ENCODE measurements at places on chromosomes 7 and 10.
A peak's percentile ranks its signal among the peaks of the same experiment; 100 is the strongest.

- DNase-seq, result no peak
These were observed 587.0 kb downstream of the SDK1 start for GRCh38 chr7:3888096-3888495.

DNA sequence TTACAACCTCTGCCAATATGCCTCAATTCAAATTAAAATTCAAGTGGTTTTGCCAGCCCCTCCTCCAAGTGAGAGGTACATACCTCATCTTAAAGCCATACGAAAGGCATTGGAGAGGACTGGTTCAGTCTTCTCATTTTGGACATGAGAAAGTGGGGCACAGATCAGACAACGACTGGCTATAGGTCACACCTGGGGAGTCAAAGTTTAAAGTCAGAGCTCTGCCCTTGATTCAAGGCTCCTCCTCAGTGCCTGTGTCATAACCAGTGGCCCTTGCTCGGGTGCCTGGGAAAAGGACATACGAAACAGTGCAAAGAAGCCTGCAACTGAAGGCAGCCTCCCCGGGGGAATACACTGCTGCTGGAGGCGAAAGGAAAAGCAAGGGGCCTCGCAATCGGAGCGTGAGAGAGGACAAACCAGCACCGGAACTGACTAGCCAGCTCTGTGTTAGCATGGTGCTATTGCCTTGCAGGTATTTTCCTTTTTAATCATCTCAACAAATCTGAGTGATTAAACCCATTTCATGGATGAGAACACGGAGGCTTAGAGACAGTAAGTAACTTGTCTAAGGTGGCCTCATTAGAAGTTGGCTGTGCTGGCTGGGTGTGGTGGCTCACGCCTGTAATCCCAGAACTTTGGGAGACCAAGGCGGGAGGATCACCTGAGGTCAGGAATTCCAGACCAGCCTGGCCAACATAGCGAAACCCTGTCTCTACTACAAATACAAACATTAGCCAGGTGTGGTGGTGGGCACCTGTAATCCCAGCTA lies 1.1 kb upstream of the MTPAP start:
- no peak for DNase-seq

- no peak for DNase-seq
These were observed 18.7 kb downstream of the ZMIZ2 start for GRCh38 chr7:44767134-44767911.

- DNase-seq, result no peak
These were observed 17.3 kb downstream of the PRSS58 start for GRCh38 chr7:142240546-142240945.

- no peak for DNase-seq
These were observed 21.0 kb upstream of the C10orf90 start for GRCh38 chr10:126691456-126691855.

GRCh38 chr7:149284343-149284742 lies 22.3 kb downstream of the ZNF783 start:
- no peak for DNase-seq

DNA sequence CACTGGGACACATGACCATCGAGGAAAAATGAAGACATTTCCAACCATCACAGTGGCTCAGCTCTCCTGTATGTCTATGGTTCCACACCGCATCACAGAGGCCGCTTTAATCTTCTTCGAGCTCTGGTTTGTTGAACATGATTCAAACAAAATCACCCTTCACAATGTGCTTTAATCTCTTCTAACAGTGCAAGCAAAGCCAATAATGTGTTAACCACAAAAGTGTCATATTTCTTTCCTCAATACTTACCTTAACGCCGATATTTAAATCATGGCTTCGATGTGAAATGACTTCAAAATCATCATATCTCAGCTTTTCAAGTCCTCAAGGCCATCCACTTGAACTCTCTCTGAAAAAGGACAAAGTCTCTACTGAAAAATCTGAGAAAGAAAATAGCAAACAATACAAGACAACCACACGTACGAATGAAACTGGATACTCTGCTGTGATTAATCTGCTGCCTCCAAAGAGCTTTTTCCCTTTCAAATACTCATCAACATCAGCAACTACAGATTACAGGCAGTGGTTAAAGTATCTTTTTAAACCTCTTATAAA lies 23.0 kb upstream of the SVIL start:
- no peak for DNase-seq

DNA sequence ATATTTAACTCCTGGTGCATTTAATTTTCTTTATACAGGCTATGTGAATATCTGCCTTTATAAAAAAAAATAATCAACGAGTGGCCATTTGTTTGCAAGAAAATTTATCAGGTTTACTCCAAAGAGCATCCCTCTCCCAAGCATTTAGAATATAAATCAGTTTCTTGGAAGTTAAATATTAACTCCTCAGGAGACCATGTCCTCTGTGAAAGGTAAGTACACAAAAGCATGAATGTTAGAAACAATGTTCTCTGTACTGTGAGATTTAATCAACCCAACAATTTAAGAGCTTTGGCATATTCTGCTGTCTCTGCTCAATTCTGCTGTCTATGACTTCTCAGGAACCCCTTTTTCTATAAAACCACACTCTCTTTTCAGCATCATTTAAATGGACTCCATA lies 119.3 kb upstream of the LAMB4 start:
- DNase-seq, result no peak

DNA sequence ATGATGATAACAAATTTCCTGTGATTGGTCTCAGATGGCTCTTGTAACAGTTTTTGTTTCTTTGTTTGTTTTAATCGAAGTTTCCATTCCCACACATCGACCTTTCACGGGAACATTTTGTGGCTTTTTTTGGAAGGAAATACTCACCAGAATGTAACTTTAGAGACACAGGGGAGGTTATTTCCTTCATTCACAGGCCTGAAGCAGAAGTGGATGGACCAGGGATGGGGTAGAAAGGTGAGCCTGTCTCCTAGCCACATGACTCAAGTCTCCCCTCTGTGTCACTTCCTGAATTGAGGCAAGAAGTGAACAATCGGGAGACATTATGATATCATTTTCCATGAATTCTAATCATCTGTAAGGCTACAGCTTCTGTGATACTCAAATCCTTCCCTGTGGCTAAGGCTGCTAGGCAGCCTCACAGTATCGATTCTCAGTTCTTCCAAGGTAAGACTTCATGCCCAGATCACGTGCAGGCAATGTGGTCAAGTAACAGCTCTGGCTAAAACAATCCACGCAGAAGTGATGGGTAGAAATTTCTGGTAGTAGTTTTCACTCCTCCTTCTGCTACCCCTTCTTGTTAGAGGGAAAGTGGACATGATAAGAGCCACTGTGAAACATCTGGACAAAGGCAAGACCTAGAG lies 203.9 kb upstream of the NEBL start:
- no peak for DNase-seq

GRCh38 chr7:118214833-118215182 lies 9.7 kb upstream of the ANKRD7 start:
- DNase-seq, result no peak

DNA sequence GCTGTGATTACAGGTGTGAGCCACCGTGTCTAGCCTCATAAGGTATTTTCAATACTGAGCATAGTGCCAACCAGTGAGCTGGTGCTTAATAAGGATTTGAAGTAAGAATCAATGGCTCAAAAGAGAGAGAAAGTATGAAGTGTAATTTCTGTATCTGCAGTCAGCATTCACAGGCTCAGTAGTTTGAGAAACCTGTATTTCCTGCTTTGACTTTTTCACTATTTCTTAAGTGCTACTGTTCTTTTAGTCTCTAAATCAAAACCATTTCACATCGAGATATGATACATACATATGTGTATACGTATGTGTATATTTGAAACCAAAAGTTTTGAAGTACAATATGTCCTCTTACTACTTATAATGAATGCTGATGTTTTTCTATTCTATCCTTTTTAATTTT lies 189.9 kb downstream of the PPP1R9A start:
- no peak for DNase-seq

GRCh38 chr10:133260895-133261725 lies 15.6 kb downstream of the ADAM8 start:
- peak; percentile 58 for DNase-seq

- DNase-seq, result no peak
These were observed 95.2 kb upstream of the DNAAF5 start for GRCh38 chr7:631291-631711.

- DNase-seq, result no peak
These were observed 8.1 kb downstream of the ZNF746 start for GRCh38 chr7:149489391-149490024.

- DNase-seq, result peak; percentile 57
These were observed 20.2 kb downstream of the HPS6 start for GRCh38 chr10:102085336-102085735.

- no peak for DNase-seq
These were observed 256.9 kb upstream of the MTPN start for GRCh38 chr7:136234040-136234439.

- DNase-seq, result no peak
These were observed 2.6 kb downstream of the ADIRF start for GRCh38 chr10:86970982-86971231.

DNA sequence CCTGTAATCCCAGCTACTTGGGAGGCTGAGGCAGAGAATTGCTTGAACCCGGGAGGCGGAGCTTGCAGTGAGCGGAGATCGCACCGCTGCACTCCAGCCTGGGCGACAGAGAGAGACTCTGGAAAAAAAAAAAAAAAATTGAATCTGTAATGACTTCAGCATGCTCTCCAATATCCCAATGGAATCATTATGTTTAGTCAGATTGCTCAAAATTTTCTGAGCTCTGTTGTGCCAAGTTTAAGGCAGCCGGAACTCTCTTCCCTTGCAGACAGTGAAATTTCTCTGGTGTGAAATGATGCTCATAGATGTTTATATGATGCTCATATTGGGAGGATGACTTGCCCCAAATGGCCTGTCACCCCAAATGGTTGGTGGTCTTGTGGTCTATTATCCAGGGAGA lies 180.9 kb downstream of the CTTNBP2 start:
- no peak for DNase-seq

DNA sequence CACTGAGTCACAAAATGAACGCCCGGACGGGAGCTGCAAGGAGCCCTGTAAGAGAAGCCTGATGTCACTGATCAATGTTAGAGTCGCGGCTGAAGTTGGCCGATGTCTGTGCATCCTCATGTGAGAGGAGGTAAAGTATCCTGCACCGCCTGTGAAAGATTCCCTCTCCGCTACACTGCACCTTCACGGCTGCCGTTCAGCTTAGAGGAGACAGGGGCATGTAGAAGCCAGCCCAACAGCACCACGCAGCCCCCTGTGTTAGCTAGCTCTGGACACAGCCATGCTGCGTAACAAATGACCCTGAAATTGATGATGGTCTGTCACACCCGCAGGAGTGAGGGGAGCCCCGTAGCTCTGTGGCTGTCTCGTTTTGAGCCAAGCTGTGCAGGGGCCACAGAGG lies 81.5 kb upstream of the DIP2C start:
- no peak for DNase-seq

- DNase-seq, result no peak
These were observed 594.9 kb downstream of the LRMDA start for GRCh38 chr10:76026176-76026771.

DNA sequence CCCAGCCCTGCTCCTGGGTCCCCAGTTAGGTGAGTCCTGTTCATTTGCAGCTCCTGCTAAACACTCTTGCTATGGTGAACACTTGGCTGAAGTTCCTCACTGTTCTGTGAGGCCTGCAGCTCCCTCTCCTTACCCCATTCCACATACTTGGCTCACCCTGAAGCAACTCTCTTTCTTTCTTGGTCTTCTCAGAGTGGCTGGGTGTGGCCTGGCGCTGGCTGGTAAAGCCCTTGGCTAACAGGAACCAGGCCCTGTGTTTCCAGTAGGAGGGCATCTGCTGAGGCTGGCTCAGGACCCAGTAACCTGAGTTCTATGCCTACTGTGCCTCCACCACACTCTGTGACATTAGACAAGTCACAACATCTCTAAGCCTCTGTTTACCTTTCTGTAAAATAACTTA lies 53.1 kb upstream of the COL13A1 start:
- no peak for DNase-seq

DNA sequence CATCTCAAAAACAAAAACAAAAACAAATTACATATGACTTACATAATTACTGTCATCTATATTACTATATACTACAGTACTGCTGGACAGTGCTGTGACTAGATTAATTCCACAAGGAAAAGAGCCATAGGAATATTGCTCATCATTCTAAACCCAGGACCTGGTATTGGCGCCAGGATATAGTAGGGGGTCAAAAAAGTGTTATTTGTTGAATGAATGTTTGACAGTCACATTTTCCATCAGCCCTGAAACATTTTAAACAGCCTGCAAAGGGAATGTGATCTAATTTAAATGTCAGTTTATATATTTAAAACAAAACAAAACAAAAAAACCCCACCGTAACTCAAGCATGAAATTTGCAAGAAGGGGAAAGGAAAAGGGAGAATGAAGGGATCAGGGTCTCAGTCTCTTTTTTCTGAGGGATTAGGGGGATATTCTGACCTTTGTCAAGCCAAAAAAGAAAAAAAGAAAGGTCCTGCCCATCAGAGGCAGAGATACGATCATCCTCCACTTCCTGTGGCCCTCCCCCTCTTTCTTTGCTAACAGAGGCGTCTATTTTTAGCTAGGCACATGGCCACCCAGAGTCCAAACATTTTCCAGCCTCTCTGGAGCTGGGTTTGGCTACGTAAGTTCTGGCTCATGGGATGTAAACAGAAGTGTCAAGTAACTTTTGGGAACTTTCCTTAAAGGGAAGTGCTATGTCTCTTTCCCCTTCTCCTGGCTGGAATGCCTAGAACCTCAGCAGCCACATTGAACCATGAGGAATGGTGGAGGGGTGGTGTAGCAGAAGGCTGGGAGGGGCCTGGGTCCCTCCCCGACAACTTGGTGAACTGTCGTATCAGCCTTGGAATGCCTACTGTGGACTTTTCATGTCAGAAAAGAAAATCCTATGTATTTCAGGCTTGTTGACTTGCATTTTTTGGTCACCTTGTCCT lies 44.6 kb upstream of the DLG5 start:
- no peak for DNase-seq

GRCh38 chr10:17428351-17429097 lies 25.9 kb downstream of the ST8SIA6 start:
- DNase-seq, result peak; percentile 8

- DNase-seq, result no peak
These were observed 19.1 kb downstream of the UBE2H start for GRCh38 chr7:129933627-129934026.

GRCh38 chr7:156612930-156613329 lies 27.6 kb upstream of the RNF32 start:
- no peak for DNase-seq

GRCh38 chr7:85464042-85464651 lies 277.3 kb upstream of the SEMA3D start:
- DNase-seq, result no peak

GRCh38 chr10:16991011-16991410 lies 138.6 kb downstream of the CUBN start:
- no peak for DNase-seq

DNA sequence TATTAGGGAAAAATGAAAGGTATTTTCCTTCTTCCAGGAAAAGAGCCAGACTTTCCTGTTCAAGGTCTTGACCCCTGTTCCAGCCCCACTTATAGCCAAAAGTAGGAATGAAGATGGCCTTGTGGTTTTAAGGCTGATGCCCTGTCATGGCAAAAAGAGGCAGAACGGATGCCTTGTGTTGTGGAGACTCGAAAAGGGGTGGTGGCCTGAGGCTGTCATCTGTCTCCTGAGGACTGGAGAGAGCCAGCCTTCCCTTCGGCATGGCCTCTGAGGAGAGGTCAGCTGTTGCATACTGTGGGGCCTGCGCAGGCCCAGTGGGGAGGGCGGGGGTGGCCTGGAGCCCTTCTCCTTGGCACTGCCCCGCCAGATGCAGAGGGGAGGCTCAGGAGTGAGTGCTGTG lies 166.0 kb upstream of the EEPD1 start:
- no peak for DNase-seq

- DNase-seq, result no peak
These were observed 28.8 kb upstream of the ZNF488 start for GRCh38 chr10:47412869-47413268.

Data from CD14-positive monocyte (primary cell).